ENCODE measurements at places on chromosomes 2 and 18.

GRCh38 chr2:155060896-155061295, 362.4 kb downstream of the KCNJ3 start:
- no peak for DNase-seq

DNA sequence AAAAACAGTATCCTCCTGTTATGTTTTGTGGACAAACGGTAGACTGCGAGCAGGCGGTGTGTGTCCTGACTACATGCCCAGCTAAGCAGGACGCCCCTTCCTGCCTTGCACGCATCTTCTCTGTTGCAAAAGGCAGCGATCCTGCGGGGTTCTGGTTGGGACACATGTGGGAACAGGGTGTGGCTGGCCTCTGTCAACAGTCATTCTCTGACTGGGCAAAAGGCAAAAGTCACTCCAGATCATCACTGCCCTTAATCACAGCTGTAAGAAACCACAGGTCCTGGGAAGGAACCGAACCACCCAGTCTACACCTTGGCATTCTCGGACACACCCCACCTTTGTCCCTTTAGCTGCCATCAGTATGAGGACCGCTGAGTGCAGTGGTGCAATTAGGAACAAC, 44.3 kb upstream of the TMEM87B start:
- no peak for DNase-seq

DNA sequence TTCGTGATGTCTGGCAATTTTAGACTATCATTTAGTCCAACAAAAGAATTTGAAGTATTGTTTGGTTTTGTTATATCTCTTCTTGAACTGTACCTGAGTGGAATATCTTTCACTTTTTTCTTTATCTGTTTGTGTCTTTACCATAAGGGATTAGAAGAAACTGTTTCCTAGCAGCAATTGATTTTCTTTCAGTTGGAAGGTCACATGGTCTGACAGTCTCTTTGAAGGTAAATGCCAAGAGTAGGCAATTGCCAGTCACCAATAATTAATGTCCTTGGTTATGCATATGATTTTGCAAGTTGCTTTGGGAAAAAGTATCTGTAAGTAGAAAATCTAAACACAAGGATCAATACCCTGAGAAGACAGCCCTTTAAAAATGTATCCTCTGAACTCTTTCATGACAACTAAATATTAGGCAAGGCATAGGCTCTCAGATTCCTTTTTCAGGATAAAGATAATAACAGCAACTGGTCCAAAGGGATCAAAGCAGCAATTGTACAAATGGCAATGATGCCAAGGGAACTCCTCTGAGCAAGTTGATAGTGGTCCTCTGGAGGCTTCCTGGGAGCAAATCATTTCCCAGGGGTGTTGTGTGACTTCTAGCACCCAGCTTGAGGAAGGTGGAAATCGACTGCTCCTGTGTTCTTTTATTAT, 17.6 kb downstream of the MAP3K19 start:
- no peak for DNase-seq

GRCh38 chr2:88281302-88282217, 111.4 kb downstream of the THNSL2 start:
- no peak for DNase-seq

GRCh38 chr2:168632709-168633121, 169.7 kb upstream of the NOSTRIN start:
- no peak for DNase-seq

GRCh38 chr2:45404807-45405297, 206.2 kb downstream of the SRBD1 start:
- DNase-seq, result no peak

DNA sequence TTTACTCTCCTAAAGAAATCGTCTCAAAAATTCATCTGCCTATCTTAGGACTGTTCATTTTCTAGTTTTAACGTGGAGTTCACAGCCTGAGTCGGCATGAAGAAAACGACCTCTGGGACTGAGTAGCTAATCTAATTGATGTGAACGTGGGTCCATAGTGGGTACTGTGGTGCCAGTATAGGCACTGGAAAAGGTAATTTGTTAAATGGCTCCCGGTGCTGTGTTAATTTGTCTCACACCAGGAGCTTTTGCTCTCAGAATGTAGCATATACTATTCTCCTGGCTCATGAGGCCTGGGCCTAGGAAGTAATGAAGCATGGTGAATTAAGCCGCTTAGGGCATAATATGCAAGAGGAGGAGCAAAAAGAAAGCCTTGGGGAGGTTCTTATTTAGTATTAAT, 414.4 kb upstream of the NXPH2 start:
- DNase-seq, result no peak

DNA sequence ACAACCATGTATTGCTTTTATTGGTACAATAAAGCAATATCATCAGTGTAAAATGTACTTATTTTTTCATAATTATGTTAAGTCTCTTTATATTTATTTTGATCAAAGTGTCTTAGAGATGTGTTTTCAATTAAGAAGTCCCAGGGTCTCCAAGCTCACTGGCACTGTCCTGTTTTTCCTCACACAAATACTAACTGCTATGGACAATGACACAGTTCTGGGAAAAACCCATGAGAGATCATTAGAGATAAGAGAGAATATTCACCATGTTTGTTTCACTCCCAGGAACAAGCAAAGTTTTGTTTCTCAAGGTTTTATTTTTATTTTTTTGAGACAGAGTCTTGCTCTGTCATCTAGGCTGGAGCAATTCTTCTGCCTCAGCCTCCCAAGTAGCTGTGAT, 38.7 kb downstream of the E2F6 start:
- no peak for DNase-seq

DNA sequence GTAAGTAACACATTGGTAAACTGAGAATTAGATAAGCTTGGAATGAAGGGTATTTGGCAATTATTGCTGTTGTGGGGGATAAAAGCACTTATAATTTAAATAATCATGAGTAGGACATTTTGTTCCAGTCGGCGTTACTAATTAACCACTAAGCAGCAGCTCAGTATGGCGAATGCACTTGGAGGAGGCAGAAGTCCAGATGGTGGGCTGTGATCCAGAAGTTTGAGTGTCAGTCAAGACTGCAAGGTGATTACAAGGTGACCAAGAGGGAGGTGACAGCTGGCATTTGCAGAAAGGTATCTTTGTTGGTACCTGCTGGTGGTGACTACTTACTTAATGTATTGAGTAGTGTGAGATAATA, 643.6 kb upstream of the FAM98A start:
- DNase-seq, result no peak

DNA sequence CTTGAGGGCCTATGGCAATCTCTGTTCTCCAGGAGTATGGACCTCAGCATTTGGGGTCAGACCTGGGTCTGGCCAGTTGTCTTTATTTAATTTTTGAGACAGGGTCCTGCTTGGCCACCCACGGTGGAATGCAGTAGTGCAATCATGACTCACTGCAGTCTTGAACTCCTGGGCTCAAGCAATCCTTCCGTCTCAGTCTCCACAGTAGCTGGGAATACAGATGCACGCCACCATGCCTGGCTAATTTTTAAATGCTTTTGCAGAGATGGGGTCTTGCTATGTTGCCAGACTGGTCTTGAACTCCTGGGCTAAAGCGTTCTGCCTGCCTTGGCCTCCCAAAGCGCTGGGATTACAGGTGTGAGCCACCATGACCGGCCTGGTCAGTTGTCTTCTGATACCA, 46.4 kb upstream of the INHBB start:
- no peak for DNase-seq
